ENCODE measurements at places on chromosomes 3 and 15.

DNA sequence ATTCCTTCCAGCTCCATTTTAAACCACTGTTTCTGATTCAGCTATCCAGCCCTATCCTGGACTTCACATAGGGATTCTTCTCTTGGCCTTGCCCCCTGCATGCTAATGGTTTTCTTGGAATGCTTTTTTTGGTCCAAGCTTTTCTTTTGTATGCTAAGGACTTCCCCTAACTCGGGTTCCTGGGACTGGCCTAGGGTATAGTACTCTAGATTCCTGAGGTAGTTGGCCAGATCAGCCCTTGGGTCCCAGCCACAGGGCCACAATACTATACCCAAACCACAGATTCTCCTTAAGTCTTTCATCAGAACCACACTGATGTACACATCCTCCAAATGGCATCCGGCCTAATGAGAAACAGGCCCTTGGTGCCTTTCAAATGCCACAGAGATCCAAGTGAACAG, 2.8 kb downstream of the FYCO1 start:
- no peak for DNase-seq

DNA sequence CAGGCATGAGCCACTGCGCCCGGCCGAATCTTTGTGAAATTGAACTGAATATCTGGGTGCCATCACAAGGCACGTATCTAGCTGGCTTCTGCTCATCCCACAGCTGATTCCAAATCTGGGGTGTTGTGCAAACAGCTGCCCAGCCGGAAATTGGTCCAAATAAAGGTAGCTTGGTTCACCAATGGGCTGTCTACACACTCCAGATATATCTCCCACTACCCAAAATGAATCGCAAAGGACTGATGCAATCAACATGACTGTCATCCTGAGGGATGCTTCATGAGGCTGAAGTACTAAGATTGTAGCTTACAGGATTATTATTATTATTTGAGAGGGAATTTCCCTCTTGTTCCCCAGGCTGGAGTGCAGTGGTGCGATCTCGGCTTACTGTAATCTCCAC, 28.1 kb downstream of the LARP6 start:
- DNase-seq = no peak

DNA sequence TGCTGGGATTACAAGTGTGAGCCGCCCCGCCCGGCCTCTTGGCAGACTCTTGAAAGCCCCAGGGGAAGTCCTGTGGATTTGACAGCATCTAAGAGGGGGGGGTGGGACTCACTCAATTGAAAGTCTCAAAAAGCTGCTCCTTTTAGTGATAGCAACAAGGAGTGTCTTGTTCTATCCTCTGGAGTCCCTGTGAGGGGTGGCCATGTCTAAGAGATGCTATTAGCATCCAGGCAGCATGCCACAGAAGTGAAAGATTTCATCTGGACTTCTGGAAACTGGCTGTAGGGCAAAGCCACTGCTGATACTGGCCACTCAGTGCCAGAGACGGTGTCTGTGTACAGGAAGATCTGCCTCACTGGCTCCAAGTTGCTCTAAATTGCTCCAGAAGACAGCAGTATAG, 74.0 kb downstream of the DHX36 start:
- DNase-seq = no peak

DNA sequence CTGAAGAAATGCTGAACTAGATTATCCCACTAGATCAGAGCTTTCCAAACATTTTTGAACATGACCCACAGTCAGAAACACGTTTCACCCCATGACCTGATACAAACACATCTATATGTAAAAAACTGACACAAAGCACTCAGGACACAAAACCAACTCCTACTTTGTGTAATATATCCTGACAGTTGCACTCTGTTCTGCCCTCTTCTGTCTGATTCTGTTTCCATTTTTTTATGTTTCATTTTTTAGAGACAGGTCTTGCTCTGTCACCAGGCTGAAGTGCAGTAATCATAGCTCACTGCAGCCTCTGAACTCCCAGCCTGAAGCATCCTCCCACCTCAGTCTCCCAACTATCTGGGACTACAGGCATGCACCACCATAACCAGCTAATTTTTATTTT, 15.8 kb upstream of the RFTN1 start:
- DNase-seq = no peak

GRCh38 chr3:182364723-182365650, 428.3 kb upstream of the ATP11B start:
- DNase-seq = no peak

- no peak for DNase-seq
Observed at GRCh38 chr3:72907131-72907711, 19.4 kb downstream of the GXYLT2 start.

GRCh38 chr3:134846911-134847317, 51.9 kb downstream of the EPHB1 start:
- DNase-seq = no peak

- DNase-seq = no peak
Observed at GRCh38 chr3:39515681-39516441, 48.4 kb downstream of the MOBP start.

DNA sequence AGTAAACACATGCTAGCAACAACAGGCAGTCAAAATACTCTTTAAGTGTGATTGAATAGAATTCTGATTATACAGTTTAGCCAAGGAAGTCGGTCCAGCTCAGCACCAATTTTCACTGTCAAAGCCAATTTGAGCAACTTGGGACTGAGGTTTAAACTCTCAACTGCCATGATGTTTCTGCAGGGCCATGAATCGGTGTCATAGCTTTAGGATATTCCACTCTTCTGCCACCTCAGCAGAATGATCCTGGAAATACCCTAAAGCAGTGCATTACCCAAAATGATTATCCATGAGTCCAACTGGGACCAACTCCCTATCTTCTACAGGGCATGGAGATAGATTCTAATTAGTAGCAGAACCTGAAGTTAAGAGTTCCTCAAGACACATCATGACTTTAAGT, 262.4 kb downstream of the RORA start:
- no peak for DNase-seq

- no peak for DNase-seq
Observed at GRCh38 chr15:88702983-88703382, 64.2 kb downstream of the ISG20 start.

- no peak for DNase-seq
Observed at GRCh38 chr15:100241572-100242482, 99.9 kb downstream of the ADAMTS17 start.

GRCh38 chr15:49926740-49927139, 192.3 kb downstream of the ATP8B4 start:
- DNase-seq = no peak

DNA sequence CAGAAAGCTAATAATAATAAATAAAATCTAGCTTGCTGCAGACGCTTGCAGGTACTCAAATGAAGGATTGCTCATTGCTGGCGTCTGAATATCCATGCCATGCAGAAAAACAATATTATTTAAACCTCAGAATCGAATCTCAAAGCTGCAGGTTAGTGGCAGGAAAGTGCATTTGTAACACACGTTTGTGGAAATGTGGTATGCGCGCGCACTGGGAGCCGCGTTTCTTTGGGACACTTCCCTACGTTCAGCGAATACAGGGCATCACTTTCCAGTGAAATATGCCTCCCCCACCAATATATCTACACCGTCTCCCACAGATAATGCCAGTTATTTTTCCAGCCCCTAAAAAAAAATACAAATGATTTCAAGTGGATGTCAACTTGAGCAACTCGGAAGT, 37.1 kb downstream of the ZIC4 start:
- no peak for DNase-seq

GRCh38 chr3:2851361-2851760, 258.8 kb downstream of the IL5RA start:
- DNase-seq = no peak

DNA sequence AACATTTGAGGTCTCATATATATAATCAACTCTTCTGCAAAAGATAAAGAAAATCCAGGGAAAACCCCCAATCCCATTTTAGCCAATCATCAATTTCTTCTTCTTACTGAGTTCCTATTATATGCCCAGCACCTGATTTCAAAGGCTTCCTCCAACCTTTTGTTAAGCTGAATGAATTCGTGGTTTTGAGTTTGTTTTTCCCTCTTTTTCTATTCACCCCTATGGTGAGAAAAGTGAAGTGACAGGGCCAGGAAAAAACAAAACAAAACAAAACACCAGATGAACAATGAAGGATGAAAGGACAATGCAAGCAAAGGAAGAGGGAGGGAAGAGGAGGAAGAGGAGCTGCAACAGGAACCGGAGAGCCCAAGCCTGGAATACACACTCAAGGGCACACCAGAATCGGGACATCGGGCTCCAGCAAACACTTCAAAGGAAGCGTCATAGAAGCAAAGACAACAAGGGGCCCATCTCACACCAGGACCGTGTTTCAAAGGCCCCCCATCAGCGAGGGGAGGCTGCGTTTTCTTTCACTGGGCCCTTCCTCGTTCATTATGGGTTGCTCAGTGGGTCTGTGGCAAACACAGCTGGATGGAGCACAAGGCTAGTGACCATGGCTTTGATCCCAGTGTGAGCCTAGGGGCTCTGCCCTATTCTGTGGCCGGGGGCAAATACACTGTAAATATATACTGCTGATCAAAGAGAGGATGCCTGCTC, 50.2 kb downstream of the VGLL4 start:
- no peak for DNase-seq

- no peak for DNase-seq
Observed at GRCh38 chr3:188261011-188261410, 107.1 kb downstream of the LPP start.

DNA sequence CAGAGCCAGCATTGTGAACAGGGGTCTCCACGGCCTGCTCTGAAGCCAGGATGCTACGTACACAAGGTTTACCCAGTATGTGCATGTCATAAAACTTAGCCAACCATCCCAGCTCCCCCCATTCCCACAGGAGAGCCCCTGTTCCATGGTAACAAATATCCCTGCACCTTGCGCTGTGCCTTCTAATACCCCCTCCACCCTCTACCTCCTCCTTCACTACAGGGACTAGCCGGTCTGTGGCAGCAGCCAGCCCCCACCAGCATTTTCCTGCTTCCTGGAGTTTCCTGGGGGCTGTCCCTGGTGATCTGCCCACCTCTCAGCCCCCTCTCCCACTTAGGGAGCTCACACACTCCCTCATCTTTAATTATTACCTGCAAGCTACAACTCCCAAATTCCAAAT, 20.4 kb downstream of the ACSBG1 start:
- DNase-seq = no peak
